Right ventricle myocardium inferior (tissue), 1 donor: ENCODE measurements at places on chromosomes 2 and 18. TPM values are rescaled to one million over a fixed set of nuclear protein-coding genes. Genes with fewer than 3 reads are reported as not detected.

- DNase-seq = no peak
These were observed 11.2 kb upstream of the DGUOK start for GRCh38 chr2:73915437-73915993.

DNA sequence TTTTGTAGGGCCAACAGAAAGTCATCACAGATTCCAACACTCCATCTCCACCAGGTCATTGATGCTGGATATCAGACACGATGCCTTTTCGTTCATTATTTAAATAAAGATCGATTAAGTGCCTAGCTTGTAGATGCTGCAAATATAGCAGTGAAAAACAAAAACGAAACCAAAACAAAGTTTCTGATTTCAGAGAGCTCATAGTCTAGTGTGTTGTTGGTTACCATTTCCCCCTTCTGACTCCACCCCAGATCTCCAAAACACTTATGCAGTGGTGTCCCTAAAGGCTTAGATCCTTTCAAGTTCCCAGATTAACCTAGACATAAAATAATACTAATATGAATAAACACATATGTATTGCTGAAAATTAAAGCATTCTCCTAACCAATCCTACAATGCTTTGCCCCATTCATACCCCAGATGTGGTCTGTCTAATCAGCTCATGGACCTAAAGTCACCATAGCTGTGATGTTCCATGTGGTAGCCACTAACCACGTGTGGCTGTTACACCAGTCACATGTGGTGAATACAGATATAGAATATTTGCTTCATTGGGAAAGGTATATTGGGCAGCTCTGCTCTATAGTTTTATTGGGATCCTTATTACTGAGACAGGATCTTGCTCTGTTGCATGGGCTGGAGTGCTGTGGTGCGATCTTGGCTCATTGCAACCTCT lies 787.2 kb downstream of the TDRD15 start:
- no peak for DNase-seq

DNA sequence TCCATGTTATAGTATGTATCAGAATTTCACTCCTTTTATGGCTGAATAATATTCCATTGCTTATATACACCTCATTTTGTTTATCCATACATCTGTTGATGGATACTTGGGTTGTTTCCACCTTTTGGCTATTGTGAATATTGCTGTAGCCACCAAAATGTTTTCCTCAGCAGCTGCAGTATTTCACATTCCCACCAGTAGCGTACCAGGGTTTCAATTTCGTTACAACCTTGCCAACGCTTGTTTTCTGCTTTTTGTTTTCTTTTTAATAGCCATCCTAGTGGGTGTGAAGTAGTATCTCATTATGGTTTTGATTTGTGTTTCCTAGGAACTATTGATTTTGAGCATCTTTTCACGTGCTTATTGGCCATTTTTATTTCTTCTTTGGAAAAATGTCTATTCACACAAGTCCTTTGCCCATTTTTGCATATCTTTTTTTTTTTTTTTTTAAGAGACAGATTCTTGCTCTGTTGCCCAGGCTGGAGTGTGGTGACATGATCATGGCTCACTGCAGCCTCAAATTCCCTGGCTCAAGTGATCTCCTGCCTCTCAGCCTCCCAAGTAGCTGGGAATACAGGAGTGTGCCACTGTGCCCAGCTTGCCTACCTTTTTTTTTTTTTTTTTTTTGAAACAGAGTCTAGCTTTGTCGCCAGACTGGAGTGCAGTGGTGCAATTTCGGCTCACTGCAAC lies 14.2 kb downstream of the UBXN2A start:
- no peak for DNase-seq

Gene LANCL1
- 53.5 TPM for total RNA-seq
